T-helper 17 cell (primary cell): ENCODE measurements at places on chromosomes 7 and 10.

- DNase-seq, result no peak
- no peaks in the 10 kb centered on the region for H3K27me3 ChIP-seq
- no peak overlapping the region for H3K4me3 ChIP-seq
- peak overlapping the region; percentile 98 for H3K27ac ChIP-seq
- H3K4me1 ChIP-seq, result peaks cover 63% of the 10 kb centered on the region
- H3K36me3 ChIP-seq, result no peaks in the 10 kb centered on the region
These were observed 52.1 kb downstream of the ADD3 start for GRCh38 chr10:110059925-110060324.

GRCh38 chr7:151454932-151455530 is 15.1 kb upstream of the CRYGN start:
- peaks cover 9% of the 10 kb centered on the region for H3K4me1 ChIP-seq
- no peak overlapping the region for H3K27ac ChIP-seq
- DNase-seq, result no peak
- H3K36me3 ChIP-seq, result no peaks in the 10 kb centered on the region

DNA sequence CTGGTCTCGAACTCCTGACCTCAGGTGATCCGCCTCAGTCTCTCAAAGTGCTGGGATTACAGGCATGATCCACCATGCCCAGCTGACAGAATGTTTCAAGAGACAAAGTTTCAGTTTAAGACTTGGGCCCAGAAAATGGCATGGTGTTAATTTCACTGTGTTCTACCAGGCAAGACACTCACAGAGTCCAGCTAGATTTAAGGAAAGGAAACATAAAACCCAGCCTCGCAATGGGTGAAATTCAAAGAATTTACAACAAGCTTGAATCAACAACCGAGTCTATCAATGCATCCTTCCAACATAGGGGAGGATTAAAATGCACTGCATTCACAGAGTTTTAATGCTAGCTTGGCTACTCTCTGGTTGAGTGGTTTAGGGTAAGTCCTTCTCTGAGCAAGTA is 764.0 kb downstream of the XPNPEP1 start:
- H3K27ac ChIP-seq, result no peak overlapping the region
- DNase-seq, result no peak
- no peaks in the 10 kb centered on the region for H3K36me3 ChIP-seq
- H3K27me3 ChIP-seq, result no peaks in the 10 kb centered on the region
- H3K4me3 ChIP-seq, result no peak overlapping the region
- H3K4me1 ChIP-seq, result no peaks in the 10 kb centered on the region

- H3K4me1 ChIP-seq, result no peaks in the 10 kb centered on the region
- no peaks in the 10 kb centered on the region for H3K36me3 ChIP-seq
- no peak overlapping the region for H3K27ac ChIP-seq
- no peak for DNase-seq
These were observed 431.2 kb downstream of the SH2D4B start for GRCh38 chr10:80968903-80969302.

DNA sequence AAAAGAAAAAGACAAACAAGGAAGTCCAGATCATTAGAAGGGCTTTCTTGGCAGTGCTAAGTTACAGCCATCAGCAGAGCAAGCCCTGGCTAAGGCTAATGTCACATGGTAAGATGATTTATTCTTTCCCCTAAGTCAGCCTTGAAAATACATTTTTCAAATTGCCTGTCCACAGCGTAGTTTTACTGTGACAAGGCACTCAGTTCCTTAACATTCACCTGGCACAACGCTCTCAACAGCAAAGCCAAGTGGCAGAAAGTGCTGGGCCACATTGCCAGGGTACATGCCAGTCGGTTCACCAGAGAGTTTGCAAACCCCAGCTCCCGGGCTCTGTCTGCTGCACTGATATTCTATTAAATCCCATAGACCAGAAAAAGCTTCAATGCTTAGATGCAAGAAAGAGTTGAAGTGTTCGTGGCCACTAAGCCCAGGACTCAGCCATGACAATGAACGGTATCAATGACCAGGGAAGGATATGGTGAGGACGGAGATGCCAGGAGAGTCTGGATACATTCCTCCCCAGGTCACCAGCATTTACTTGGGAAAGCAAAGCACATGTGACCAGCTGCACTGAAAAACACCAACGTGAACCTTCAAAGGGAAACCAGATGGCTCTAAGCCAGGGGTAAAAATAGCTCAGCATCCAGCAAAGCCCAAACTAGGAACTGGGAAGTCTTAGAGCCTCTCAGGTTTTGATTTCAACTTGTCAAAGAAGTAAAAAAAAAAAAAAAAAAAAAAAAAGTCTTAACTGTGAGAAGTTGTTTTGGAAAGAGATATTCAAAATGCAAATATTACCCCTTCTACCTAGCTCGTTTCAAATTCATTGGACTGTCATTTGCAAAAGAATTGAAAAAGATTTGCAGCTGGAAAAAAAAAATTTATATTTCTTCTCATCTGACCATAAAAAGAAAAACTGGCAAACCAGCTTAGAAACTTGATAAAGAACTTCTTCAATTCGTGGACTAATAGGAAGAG is 23.9 kb upstream of the MPP7 start:
- peaks cover 4% of the 10 kb centered on the region for H3K36me3 ChIP-seq
- H3K27ac ChIP-seq, result peak overlapping the region; percentile 100
- H3K4me1 ChIP-seq, result peaks cover 42% of the 10 kb centered on the region
- peak overlapping the region; percentile 53 for H3K4me3 ChIP-seq

GRCh38 chr10:57867241-57867640 is 400.5 kb downstream of the IPMK start:
- no peak for DNase-seq
- H3K4me1 ChIP-seq, result no peaks in the 10 kb centered on the region
- H3K27me3 ChIP-seq, result no peaks in the 10 kb centered on the region
- no peak overlapping the region for H3K4me3 ChIP-seq
- no peaks in the 10 kb centered on the region for H3K36me3 ChIP-seq
- H3K27ac ChIP-seq, result no peak overlapping the region

DNA sequence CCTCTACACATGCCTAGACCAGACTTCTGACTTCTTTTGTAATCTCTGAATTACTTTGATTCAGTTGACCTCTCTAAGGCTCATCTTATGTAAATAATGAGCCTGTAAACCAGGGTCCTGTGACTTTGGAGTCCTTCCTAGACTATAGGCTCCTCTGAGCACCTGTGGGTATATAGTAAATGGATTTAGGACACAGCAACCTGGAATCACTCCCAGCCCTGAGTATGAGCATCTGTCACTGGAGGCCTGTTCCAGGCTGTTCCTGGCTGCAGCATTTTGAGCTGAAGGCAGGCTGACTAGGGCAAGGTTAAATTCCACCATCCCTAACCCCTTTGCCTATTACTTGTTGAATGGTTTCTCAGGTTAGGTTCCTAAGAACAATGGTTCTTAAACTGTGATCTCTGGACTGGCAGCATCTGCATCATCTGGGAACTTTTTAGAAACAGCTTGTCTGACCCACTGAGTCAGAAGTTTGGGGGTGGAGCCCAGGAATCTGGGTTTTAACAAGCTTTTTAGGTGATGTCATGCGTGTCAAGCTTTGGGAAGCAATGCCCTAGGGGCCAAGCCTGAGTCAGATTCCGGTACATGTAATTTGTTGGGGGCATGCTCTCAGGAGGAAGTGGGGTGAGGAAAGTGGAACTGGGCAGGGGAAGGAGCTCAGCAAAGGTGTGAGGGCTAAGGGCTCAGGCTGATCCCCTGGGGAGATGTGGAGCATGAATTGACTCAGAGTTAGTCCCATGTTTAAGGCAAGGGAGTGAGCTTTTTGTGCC is 28.2 kb downstream of the MINDY4 start:
- H3K4me1 ChIP-seq, result peaks cover 8% of the 10 kb centered on the region

DNA sequence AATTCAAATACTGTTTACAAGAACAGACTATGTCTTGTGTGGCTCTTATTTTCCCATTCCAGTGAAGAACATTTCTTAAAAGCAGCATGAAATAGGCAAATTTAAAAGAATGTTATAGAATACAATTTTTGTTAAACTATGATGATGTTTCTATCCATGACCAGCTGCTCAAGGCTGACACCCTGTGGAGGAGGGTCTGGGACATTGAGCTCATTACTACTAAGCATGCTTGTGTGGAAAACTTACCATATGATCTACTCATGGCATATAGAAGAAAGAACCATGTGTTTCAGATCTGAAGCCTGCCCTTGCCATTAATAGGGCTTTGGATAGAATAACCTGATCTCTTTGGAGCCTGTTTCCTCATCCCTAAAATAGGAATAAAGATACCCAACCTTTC is 125.0 kb downstream of the FOXP2 start:
- no peaks in the 10 kb centered on the region for H3K4me1 ChIP-seq
- peaks cover 17% of the 10 kb centered on the region for H3K27me3 ChIP-seq
- no peak overlapping the region for H3K27ac ChIP-seq

DNA sequence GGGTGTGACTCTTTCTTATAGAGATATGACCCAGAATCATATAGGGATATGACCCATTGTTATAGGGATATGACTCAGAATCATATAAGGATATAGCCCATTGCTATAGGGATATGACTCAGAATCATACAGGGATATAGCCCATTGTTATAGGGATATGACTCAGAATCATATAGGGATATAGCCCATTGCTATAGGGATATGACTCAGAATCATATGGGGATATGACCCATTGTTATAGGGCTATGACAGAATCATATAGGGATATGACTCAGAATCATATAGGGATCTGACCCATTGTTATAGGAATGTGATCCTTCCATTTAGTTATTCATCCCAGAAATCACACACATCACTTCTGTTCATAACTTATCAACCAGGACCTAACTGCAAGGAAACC is 312.2 kb upstream of the ADARB2 start:
- DNase-seq, result no peak
- no peaks in the 10 kb centered on the region for H3K27me3 ChIP-seq
- H3K27ac ChIP-seq, result no peak overlapping the region

- H3K4me1 ChIP-seq, result no peaks in the 10 kb centered on the region
- no peak overlapping the region for H3K27ac ChIP-seq
- no peak overlapping the region for H3K4me3 ChIP-seq
- H3K36me3 ChIP-seq, result no peaks in the 10 kb centered on the region
- DNase-seq, result no peak
These were observed 46.5 kb upstream of the PTN start for GRCh38 chr7:137390076-137390475.

DNA sequence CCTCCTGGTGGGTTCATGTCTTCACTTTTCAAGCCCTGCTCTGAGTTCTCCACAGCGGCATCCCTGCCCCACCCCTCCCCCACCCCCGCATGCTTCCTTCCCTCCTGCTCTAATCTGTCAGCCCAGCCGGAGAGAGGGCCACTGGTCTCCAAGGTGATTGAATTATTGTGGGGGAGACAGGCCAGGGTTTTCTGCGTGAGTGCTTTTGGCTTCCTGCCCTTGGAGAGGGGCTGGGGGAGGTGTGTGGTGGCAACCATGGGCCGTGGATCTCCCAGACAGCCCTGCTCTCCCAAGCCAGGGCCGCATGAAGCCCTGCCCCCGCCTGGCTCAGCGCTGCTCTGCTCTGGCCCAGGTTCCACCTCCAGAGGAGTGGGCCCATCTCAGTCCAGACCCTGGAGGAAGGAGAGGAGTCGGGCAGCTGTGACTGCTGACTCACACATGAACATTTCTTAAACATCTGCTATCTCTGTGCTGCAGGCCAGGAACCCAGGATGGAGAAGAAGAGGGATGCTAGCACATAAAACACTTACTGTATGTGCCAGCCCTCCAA is 109.9 kb downstream of the ZMIZ1 start:
- H3K36me3 ChIP-seq, result no peaks in the 10 kb centered on the region
- DNase-seq, result no peak
- H3K27ac ChIP-seq, result no peak overlapping the region
- no peaks in the 10 kb centered on the region for H3K27me3 ChIP-seq
- peaks cover 21% of the 10 kb centered on the region for H3K4me1 ChIP-seq

GRCh38 chr7:80841423-80841955 is 77.4 kb downstream of the SEMA3C start:
- no peak for DNase-seq
- H3K36me3 ChIP-seq, result no peaks in the 10 kb centered on the region
- no peak overlapping the region for H3K4me3 ChIP-seq
- no peak overlapping the region for H3K27ac ChIP-seq

DNA sequence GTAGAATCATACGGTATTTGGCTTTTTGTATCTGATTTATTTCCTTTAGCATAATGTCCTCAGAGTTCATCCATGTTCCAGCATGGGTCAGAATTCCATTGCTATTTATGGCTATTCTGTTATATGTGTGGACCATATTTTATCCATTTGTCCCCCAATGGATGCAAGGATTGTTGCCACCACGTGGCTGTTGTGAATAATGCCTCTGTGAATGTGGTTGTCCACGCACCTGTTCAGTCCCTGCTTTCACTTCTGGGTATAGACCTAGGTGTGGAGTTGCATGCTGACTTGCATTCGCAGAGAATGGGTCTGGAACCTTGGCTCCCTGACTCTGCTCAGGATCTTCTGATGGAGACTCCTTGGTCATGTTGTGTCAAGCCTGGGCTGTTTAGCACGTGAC is 199.9 kb downstream of the CAMK1D start:
- peaks cover 2% of the 10 kb centered on the region for H3K36me3 ChIP-seq
- DNase-seq, result no peak
- peak overlapping the region; percentile 49 for H3K27ac ChIP-seq
- H3K4me1 ChIP-seq, result peaks cover 22% of the 10 kb centered on the region
- no peaks in the 10 kb centered on the region for H3K27me3 ChIP-seq

GRCh38 chr10:21811245-21811585 is 192.3 kb downstream of the DNAJC1 start:
- H3K27me3 ChIP-seq, result no peaks in the 10 kb centered on the region
- no peak for DNase-seq
- peaks cover 3% of the 10 kb centered on the region for H3K4me1 ChIP-seq
- H3K36me3 ChIP-seq, result no peaks in the 10 kb centered on the region

GRCh38 chr10:86868353-86868752 is 89.1 kb downstream of the MMRN2 start:
- no peaks in the 10 kb centered on the region for H3K27me3 ChIP-seq
- no peak for DNase-seq
- no peak overlapping the region for H3K4me3 ChIP-seq
- H3K36me3 ChIP-seq, result peaks cover 9% of the 10 kb centered on the region
- peaks cover 15% of the 10 kb centered on the region for H3K4me1 ChIP-seq

DNA sequence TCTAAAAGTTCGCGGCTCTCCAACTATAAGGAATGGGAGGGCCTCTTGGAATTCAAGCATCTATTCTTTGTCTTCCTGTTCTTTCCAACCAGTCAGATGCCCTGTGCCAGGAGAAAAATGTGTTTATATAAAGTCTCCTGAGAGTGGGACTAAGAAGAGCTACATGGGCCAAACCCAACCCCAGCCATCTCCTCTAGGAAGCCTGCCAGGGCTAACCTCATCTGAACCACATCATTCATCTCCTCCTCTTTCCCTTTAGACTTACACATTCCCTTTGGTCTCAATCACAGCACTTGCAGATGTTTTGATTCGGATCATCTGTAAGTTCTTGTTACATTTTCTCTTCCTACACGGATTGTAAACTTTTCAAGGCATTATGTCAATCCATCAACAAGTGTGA is 62.6 kb downstream of the DOCK4 start:
- DNase-seq, result no peak
- no peaks in the 10 kb centered on the region for H3K4me1 ChIP-seq
- peaks cover 2% of the 10 kb centered on the region for H3K36me3 ChIP-seq
- H3K27me3 ChIP-seq, result peaks cover 34% of the 10 kb centered on the region

GRCh38 chr10:118745056-118745455 is 9.7 kb downstream of the CACUL1 start:
- no peak overlapping the region for H3K4me3 ChIP-seq
- no peaks in the 10 kb centered on the region for H3K27me3 ChIP-seq
- peaks cover 58% of the 10 kb centered on the region for H3K4me1 ChIP-seq

- no peak overlapping the region for H3K27ac ChIP-seq
- peaks cover 19% of the 10 kb centered on the region for H3K27me3 ChIP-seq
- no peak for DNase-seq
- H3K36me3 ChIP-seq, result no peaks in the 10 kb centered on the region
These were observed 17.6 kb upstream of the CTBP2 start for GRCh38 chr10:125177641-125178640.
